GM23338 (cell line): ENCODE measurements at places on chromosomes 12 and 14. TPM values are rescaled to one million over a fixed set of nuclear protein-coding genes. Genes with fewer than 3 reads are reported as not detected.

GRCh38 chr12:117863002-117863709, 105.6 kb downstream of the KSR2 start:
- H3K36me3 ChIP-seq, result no peaks in the 10 kb centered on the region
- H3K4me1 ChIP-seq, result no peaks in the 10 kb centered on the region
- no peak overlapping the region for H3K27ac ChIP-seq

The DRAM1 gene
- 5.4 and 5.7 TPM in 2 replicates for total RNA-seq

GRCh38 chr12:48631071-48631470, 51.0 kb downstream of the KANSL2 start:
- no peaks in the 10 kb centered on the region for H3K36me3 ChIP-seq
- H3K4me3 ChIP-seq, result no peak overlapping the region
- H3K27ac ChIP-seq, result no peak overlapping the region

DNA sequence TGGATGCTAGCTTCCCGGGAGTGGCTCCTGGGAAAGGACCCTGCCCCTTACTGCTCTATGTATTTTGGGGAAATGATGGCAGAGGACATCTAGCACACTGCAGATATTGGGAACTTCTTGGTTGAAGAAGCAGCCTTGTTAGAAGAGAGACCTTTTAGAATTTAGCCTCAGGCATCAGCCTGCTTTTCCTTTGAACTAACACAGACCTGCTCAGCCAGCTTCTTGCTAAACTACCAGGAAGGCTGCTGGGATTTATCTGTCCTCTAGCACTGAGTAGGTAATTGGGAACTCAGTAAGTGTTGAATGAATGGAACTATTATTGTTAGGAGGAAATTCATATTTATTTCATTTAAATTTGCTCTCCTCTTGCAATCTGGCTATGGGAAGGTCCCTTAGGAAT, 77.3 kb downstream of the DRAM1 start:
- no peak overlapping the region for H3K27ac ChIP-seq
- DNase-seq, result no peak
- no peaks in the 10 kb centered on the region for H3K4me1 ChIP-seq
- no peaks in the 10 kb centered on the region; the same call in 1 of the 2 replicates for H3K36me3 ChIP-seq
- no peak overlapping the region for H3K4me3 ChIP-seq
- no peaks in the 10 kb centered on the region for H3K27me3 ChIP-seq

- peaks cover 7% of the 10 kb centered on the region for H3K4me1 ChIP-seq
- no peak overlapping the region for H3K4me3 ChIP-seq
- H3K27ac ChIP-seq, result no peak overlapping the region
- DNase-seq, result no peak
Measured at GRCh38 chr12:113569806-113570205, 98.1 kb upstream of the LHX5 start.

DNA sequence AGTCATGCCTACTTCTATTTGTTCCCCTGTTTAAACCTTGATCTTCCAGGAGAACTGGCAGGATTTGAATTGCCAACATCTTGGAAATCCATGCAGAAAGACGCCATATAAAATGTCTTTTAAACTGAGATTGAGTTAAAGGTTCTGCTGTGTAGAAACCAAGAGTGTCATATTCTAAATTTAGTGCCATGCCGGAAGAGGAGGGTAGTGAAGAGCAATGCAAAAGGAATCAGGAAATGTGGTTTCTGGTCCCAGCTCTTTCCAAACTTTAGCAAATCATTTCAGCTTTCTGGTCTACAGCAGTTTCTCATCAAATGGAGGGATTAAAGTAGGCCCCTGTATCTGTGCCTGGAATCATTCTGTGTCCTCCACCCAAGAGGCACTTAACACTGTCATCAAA, 85.7 kb downstream of the BTG1 start:
- no peaks in the 10 kb centered on the region for H3K27me3 ChIP-seq
- H3K4me3 ChIP-seq, result no peak overlapping the region
- no peak for DNase-seq
- no peak overlapping the region for H3K27ac ChIP-seq
- H3K36me3 ChIP-seq, result no peaks in the 10 kb centered on the region

DNA sequence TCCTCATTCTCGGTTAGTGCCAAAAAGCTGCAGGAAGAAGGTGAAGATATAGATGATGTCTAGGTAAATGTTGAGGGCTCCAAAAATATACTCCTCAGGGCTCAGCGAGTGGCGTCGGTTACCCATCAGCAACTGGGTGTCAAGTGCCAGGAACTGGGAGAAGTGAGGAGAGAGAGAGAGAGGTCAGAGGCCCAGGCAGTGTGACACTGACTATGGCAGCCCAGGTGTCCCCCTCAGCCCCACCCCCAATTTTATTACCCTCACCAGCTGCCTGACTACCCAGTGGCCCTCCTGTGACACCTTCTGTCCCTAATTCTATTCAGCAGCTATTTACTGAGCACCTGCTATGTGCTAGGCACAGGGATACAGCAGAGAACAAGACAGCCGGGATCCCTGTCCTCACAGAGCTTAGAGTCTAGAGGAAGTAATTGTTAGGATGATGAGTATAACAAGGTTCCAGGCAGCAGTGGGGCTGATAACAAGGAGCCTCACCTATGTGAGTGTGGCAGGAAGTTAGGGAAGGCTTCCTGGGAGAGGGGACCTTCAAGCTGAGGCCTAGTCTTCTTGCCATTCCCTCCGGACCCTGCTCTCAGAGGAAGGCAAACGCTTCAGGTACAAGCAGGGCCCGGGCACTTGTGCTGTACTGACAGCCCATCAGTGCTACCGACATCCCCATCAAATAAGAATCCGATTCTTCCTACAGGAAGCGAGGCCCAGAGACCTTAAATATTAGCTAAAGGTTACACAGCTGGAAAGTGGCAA, 27.8 kb upstream of the BCDIN3D start:
- no peak overlapping the region for H3K27ac ChIP-seq
- H3K27me3 ChIP-seq, result no peaks in the 10 kb centered on the region
- H3K4me1 ChIP-seq, result no peaks in the 10 kb centered on the region; the same call in 1 of the 2 replicates
- DNase-seq, result no peak
- no peak overlapping the region for H3K4me3 ChIP-seq
- H3K36me3 ChIP-seq, result no peaks in the 10 kb centered on the region

DNA sequence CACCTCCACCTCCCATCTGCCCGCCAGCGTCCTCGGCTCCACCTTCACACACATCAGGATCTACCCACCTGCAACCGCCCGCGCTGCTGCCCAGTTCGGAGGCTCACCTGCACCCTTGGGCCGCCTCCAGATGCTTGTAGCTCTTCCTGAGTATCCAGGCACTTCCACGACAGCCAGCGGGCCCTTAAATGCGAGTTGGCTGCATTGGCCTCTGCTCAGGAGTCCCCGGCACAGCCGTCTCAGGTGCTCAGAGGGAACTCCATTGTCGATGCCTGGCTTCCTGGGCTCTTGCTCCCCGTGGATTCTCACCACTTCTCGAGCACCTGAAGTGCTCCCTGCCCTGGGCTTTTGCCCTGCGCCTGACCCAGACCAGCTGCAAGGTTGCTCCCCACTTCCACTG, 21.9 kb upstream of the CDCA4 start:
- no peaks in the 10 kb centered on the region for H3K4me1 ChIP-seq
- H3K4me3 ChIP-seq, result no peak overlapping the region
- H3K27ac ChIP-seq, result no peak overlapping the region
- no peaks in the 10 kb centered on the region for H3K27me3 ChIP-seq

GRCh38 chr12:87687362-87687761, 341.8 kb downstream of the C12orf50 start:
- H3K36me3 ChIP-seq, result no peaks in the 10 kb centered on the region
- peak; percentile 70 for DNase-seq
- H3K4me3 ChIP-seq, result no peak overlapping the region
- H3K27ac ChIP-seq, result no peak overlapping the region

DNA sequence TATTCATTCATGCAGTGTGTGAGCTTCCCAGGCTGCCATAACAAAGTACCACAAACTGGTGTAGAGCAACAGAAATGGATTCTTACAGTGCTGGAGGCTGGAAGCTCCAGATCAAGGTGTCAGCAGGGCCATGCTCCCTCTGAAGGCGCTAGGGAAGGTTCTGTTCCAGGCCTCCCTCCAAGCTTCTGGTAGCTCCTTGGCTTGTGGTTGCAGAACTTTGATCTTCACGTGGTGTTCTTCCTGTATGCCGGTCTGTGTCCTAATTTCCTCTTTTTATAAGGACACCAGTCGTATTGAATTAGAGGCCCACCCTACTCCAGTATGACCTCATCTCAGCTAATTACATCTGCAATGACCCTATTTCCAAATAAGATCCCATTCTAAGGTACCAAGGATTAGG, 3.1 kb downstream of the OTUB2 start:
- no peak overlapping the region for H3K27ac ChIP-seq
- no peaks in the 10 kb centered on the region for H3K36me3 ChIP-seq
- DNase-seq, result no peak
- no peak overlapping the region for H3K4me3 ChIP-seq
- no peaks in the 10 kb centered on the region for H3K4me1 ChIP-seq

GRCh38 chr14:68627050-68627867, 165.6 kb downstream of the ZFP36L1 start:
- H3K27me3 ChIP-seq, result no peaks in the 10 kb centered on the region
- peaks cover 13% of the 10 kb centered on the region for H3K4me1 ChIP-seq
- no peak overlapping the region for H3K4me3 ChIP-seq
- H3K27ac ChIP-seq, result no peak overlapping the region
- no peak for DNase-seq

The B3GNT4 gene
- total RNA-seq, result 0.80 and 0.89 TPM in 2 replicates

GRCh38 chr12:13094367-13094766, 9.1 kb downstream of the GSG1 start:
- H3K27ac ChIP-seq, result no peak overlapping the region
- H3K4me1 ChIP-seq, result peaks cover 28% of the 10 kb centered on the region
- H3K27me3 ChIP-seq, result no peaks in the 10 kb centered on the region
- no peaks in the 10 kb centered on the region for H3K36me3 ChIP-seq

DNA sequence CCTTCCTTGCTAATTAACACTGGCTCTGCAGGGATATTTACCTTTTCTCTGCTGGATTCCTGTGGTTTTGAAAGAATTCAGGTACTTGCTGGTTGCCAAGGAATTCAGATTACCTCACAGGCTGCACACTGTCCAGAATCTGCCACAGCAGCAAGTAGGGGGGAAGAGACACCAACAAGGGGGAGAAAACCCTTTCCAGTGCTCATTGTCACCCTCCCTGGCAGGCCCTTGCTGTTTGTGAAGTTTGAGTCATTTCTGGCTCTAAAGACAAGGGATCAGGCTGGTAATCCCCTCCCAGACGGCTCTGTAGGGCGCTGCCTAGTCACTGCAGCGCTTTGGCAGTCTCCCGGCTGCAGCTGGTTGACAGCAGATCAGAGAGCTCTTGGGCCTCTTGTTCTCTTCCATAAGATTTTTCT, 50.8 kb downstream of the TTLL5 start:
- H3K27ac ChIP-seq, result no peak overlapping the region
- peak; percentile 28 for DNase-seq
- no peaks in the 10 kb centered on the region for H3K27me3 ChIP-seq
- H3K4me3 ChIP-seq, result no peak overlapping the region
- H3K4me1 ChIP-seq, result peaks cover 5% of the 10 kb centered on the region; the same call in 1 of the 2 replicates
- peaks cover 3% of the 10 kb centered on the region; the same call in 1 of the 2 replicates for H3K36me3 ChIP-seq

DNA sequence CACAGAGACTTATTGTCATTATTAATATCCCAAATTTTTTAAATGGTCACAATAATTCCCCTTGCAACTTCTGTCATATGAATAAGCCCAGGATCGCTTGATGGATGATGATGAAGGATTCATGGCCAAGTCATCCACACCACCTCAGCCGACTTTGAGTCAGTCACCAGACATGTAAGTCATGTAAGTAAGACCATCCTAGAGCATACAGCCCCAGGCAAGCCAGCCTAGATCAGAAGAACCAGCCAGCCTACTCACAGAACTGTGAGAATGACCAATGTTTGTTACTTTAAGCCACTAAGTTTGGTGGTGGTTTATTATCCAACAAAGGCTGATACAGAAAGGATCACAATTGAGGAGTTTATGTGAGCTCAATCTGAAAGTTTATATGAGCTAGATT, 341.8 kb downstream of the NRXN3 start:
- no peak overlapping the region for H3K27ac ChIP-seq
- no peaks in the 10 kb centered on the region for H3K27me3 ChIP-seq
- no peaks in the 10 kb centered on the region for H3K36me3 ChIP-seq

GRCh38 chr14:74656964-74657363, 44.9 kb upstream of the LTBP2 start:
- H3K27me3 ChIP-seq, result no peaks in the 10 kb centered on the region
- peaks cover 3% of the 10 kb centered on the region; the same call in 1 of the 2 replicates for H3K36me3 ChIP-seq
- H3K4me3 ChIP-seq, result no peak overlapping the region
- no peak overlapping the region for H3K27ac ChIP-seq
- H3K4me1 ChIP-seq, result no peaks in the 10 kb centered on the region

The SERPINA9 gene
- not detected in 2 replicates for total RNA-seq

GRCh38 chr14:86766469-86766868, 1226.5 kb downstream of the GALC start:
- H3K4me3 ChIP-seq, result no peak overlapping the region
- peaks cover 8% of the 10 kb centered on the region; the same call in 1 of the 2 replicates for H3K4me1 ChIP-seq
- DNase-seq, result no peak
- H3K27me3 ChIP-seq, result no peaks in the 10 kb centered on the region

DNA sequence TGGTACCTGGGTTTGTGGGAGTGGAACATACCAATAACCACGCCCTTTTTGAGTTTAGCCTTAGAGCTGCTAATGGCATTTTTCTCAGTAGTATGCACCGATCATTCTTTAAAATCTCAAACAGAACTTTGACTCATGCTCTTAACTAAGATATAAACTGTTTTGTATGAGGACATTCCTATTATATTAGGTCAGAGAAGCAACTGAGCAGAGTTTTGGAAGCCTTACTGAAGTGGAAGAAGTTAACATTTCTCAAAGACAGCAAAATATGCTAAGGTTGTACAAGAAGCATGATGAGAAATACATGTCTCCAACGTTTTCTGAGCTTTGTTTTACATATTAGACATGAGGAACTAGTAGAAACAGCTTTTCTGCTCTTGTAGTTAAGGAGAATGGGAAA, 819.2 kb downstream of the FSCB start:
- DNase-seq, result no peak
- H3K4me3 ChIP-seq, result no peak overlapping the region
- no peaks in the 10 kb centered on the region for H3K27me3 ChIP-seq
- H3K4me1 ChIP-seq, result no peaks in the 10 kb centered on the region

The IL26 gene
- total RNA-seq, result not detected in 2 replicates

The SALL2 gene
- total RNA-seq, result 256 and 281 TPM in 2 replicates

GRCh38 chr12:105600911-105601545, 270.5 kb downstream of the C12orf75 start:
- H3K4me1 ChIP-seq, result no peaks in the 10 kb centered on the region
- no peak overlapping the region for H3K4me3 ChIP-seq
- H3K27ac ChIP-seq, result no peak overlapping the region
- H3K36me3 ChIP-seq, result no peaks in the 10 kb centered on the region
- DNase-seq, result no peak

- H3K27ac ChIP-seq, result no peak overlapping the region
- DNase-seq, result no peak
- no peaks in the 10 kb centered on the region for H3K27me3 ChIP-seq
- 0 out of 2 replicates have a peak, but pooled peaks cover 7% of the 10 kb centered on the region for H3K4me1 ChIP-seq
- H3K36me3 ChIP-seq, result peaks cover 5% of the 10 kb centered on the region; the same call in 1 of the 2 replicates
Measured at GRCh38 chr12:124087266-124088051, 114.4 kb downstream of the ZNF664 start.

DNA sequence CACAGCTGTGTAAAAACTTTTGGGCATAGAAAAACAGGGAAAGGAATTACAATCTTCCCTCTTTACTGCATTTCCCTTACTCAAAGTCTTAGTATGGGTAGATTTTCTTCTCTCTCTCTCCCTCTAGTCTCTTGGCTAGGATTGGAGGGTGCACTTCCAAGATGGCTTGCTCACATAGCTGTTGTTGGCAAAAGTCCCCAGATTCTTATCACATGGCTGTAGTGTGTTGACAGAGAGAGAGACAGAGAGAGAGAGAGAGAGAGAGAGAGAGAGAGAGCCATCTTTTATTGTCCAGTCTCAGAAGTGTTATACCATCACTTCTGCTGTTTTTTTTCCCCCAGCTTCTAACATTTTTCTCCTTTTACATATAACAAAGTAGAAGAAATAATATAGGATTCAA, 6.3 kb upstream of the OR4E2 start:
- H3K27ac ChIP-seq, result no peak overlapping the region
- H3K36me3 ChIP-seq, result no peaks in the 10 kb centered on the region
- no peak overlapping the region for H3K4me3 ChIP-seq
- H3K4me1 ChIP-seq, result peaks cover 14% of the 10 kb centered on the region
- H3K27me3 ChIP-seq, result no peaks in the 10 kb centered on the region
- no peak for DNase-seq
